ENCODE measurements at places on chromosomes 13 and 19.

GRCh38 chr19:46191972-46192371 lies 37.6 kb upstream of the IGFL1 start:
- DNase-seq: no peak

- DNase-seq: no peak
These were observed 43.9 kb downstream of the SIAH3 start for GRCh38 chr13:45807520-45808099.

DNA sequence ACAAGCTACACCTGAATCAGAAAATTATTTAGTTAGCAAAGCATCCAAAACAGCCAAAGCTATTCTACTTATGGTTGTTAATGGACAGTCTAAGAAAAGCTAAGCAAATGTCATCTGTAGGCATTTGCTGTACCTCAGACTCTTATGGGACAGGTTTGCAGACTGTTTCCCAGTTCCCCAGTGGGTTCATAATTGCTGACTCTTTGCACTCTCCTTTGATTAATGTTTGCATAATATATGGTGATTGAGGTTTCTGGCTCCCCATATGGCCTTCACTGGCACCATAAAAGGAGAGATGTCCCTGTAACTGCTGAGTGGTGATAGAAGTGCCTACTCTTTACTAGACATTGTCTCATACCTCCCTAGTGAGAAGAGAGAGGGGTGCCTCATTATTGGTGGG lies 142.1 kb downstream of the GPC6 start:
- no peak for DNase-seq

DNA sequence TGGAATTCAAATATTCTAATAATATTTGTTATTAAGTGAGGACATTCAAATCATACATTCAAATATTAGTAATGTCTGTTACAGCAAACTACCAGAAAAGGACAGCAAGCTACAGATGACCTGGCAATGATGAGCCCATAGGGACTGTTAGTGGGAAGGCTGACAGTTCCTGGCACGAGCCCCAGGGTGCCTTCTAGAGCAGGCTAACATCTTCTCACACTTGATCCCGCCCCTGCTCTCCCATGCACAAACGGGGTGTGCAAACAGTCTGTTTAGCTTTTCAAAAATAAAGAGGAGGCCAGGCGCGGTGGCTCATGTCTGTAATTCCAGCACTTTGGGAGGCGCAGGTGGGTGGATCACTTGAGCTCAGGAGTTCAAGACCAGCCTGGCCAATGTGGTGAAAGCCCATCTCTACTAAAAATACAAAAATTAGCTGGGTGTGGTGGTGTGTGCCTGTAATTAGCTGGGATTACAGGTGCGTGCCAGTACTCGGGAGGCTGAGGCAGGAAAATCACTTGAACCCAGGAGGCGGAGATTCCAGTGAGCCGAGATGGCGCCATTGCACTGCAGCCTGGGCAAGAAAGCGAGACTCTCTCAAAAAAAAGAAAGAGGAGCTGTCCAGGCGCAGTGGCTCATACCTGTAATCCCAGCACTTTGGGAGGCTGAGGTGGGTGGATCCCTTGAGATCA lies 9.6 kb upstream of the GARRE1 start:
- DNase-seq: no peak

DNA sequence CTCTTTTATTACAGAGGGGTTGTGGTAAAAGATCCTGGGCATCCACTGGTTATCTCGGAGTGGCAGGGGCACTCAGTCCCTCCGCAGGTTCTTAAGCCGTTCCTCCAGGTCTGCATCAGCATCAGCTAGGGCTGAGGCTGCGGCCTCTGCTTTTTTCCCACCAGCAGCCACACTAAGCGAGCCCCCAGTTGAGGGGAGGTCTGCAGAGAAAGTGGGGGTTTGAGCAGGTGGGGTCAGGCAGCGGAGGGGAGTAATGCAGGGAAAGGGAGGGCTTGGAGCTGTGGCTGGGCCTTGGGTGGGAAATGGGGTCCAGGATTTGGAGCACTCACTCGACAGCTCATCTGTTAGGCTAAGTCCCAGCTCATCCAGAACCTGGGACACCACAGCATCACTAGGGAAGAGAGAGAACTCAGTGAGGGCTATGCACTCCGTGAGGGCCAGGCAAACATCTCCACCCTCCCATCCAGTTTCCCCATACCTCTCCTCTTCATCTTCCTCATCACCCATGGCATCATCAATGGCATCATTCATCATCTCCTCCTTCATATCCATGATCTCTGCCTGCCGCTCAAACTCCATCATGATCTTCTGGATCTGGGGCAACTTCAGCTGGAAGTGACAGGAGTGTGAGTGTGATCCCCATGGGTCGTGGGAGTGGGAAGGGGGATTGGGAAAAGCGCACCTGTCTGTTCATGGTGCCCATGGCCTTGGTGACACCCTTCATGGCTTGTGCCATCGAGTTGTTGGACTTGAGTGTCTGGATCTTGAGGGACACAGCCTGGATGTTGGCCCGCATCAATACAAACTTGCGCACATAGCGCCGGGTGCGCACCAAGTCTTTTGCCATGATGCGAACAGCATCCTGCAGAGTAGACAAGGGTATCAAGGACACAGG lies 3.1 kb downstream of the CHMP2A start:
- DNase-seq: no peak

GRCh38 chr19:12783849-12784393 lies 7.4 kb upstream of the JUNB start:
- no peak for DNase-seq

- no peak for DNase-seq
These were observed 15.1 kb upstream of the FOXO1 start for GRCh38 chr13:40681341-40682146.

DNA sequence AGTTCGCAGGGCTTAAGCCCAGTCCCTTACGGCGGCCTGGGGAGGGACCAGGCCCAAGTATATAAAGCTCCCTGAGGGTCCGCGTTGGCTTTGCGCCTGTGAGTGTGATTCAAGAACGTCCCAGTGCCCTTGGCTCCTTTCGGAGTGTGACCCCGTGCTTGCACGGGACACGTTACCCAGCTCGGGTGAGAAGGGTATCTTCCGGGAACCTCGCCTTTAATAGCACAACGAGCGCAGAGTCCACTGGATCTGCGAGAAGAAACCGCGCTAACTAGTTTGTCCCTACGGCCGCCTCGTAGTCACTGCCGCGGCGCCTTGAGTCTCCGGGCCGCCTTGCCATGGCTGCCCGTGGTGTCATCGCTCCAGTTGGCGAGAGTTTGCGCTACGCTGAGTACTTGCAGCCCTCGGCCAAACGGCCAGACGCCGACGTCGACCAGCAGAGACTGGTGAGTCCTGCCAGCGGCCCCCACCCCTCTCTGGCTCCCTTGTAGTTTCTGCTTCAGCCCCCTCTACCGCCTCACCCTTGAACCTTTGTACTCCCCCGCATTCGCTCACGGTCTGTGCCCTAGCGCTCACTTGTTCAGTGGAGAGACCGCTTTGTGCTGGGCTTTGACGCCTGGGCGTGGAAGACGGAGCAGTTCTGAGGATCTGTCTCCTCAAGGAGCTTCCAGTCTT lies at the start of gene DNAJC15:
TSS of gene DNAJC15 (plus strand) at position 298 of the 675 bp plus-strand sequence. CDS start at position 339, 41 bp downstream.
- peak; percentile 67 for DNase-seq

DNA sequence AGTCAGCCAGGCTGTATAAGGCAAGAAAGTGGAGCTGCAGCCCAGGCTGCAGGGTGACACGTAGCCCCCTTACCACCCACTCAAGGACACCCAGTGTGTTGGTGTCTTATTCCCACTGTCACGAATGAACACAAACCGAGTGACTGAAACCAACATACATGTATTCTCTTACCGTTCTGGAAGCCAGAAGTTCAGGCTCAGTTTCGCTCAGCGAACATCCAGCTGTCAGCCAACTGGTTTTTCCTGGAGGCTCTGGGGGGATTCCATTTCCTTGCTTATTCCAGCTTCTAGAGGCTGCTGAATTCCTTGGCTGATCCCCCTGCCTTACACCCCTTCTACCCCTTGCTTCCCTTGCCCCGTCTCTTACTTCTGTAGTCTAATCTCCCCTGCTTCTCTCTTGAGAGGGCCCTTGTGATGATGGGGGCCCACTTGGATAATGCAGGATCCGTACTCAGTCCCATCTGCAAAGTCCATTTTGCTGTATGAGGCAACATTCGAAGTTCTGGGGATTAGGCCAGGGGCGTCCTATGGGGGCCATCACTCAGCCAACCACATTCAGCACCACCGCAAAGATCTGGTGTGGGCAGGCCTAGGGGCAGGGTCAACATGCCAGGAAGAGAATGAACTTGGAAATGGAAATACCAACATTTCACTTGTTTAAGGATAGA lies 47.3 kb upstream of the MTIF3 start:
- DNase-seq: no peak

DNA sequence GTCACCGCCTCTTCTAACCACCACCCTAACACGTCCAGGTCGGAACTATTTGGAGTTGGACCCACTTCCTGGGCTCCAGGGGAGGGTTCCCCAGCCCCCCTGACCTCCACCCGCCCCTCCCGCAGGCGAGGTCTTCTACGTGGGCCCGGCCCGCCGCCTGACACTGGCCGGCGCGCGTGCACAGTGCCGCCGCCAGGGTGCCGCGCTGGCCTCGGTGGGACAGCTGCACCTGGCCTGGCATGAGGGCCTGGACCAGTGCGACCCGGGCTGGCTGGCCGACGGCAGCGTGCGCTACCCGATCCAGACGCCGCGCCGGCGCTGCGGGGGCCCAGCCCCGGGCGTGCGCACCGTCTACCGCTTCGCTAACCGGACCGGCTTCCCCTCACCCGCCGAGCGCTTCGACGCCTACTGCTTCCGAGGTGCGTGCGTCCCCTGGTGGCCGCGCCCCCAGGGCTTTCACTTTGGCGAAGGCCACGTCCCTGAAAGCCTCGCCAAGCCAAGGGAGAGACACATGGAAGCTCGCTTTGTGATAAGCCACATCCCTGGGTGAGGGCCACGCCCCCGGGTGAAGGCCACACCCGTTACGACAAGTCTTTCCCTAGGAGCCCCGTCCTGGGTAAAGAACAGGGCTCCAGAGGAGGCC lies 13.2 kb downstream of the NCAN start:
- DNase-seq: peak; percentile 68

- DNase-seq: no peak
These were observed 149.0 kb downstream of the SLITRK1 start for GRCh38 chr13:83733293-83733692.

- DNase-seq: no peak
These were observed 473 bp upstream of the ITM2B start for GRCh38 chr13:48232420-48233045.

- DNase-seq: no peak
These were observed 6.3 kb downstream of the PMIS2 start for GRCh38 chr19:35592226-35592625.

All from stimulated activated CD4-positive, alpha-beta T cell treated with anti-CD3 and anti-CD28 coated beads, Interleukin-12 subunit alpha, Interleukin-12 subunit beta, amount 100 ng/mL, for 24 hours (primary cell).